ENCODE measurements at places on chromosomes 6 and 20.

- DNase-seq: no peak
Observed at GRCh38 chr6:44462797-44463727, 75.6 kb downstream of the CDC5L start.

- no peak for DNase-seq
Observed at GRCh38 chr6:227812-228338, 64.4 kb upstream of the DUSP22 start.

GRCh38 chr20:1293641-1294379 is 27.7 kb downstream of the SNPH start:
- DNase-seq: no peak

DNA sequence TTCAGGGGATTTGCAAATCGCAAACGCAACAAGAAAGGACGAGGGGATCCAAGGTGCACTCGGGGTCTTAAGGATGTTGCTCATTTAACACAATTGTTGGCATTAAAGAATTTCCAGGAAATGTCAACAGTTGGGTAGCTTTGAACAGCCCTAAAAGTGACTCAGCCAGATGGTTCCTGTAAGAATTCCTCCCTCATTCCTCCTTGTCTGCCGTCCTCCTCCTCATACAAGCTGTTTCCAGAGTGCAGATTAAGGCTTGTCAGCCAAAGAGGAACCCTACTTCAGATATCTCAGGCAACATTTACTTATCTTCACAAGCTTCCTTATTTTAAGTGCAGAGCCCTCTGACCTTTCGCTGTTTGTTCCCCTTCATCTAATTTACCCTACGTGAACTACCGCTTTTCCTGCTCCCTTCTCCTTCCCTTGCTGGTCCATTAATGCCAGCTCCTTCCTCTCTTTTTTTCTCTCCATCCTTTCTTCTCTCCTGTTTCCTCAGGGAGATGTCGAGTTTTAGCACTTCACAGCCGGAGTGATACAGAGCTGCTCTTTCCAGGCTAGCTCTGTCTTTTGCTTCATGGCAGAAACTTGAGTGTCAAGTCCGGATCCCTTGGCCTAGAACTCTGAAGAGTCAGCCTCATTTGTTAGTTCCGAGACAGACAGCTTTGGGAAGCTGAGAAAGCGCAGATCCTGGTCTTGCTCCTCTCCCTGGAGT is 26.1 kb upstream of the TBC1D7 start:
- no peak for DNase-seq

DNA sequence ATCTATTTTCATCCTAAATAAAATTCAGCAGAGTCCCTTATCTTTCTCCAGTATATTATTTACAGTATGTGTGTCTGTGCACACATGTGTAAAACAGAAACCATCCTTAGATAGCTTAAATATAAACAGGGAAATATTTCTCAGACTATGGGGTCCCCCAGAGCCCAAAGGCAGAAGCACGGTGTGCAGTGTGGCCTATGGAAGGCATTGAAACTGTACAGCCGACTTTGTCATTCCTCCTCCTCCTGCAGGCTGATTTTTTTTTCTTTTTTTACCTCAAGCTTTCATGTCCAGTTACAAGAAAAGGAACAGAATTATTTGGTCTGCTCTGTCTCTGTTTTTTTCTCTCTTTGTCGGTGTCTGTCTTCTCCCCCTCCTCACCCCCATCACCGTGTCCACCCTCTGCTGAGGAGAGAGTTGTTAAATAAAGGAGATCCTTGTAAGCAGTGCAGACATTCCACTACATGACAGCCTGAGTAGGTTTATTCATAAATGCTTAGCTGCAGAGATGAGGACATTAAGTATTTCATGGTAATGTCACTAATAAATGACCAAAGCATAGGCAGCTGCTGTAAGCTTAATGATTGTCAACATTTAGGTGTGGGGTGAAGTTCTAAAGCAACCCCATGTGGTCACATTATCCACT is 31.8 kb upstream of the SLC35D3 start:
- DNase-seq: no peak

- DNase-seq: no peak
Observed at GRCh38 chr6:52992980-52993920, 1.8 kb downstream of the GSTA4 start.

GRCh38 chr20:52313341-52313963 is 121.9 kb upstream of the ZFP64 start:
- no peak for DNase-seq

- DNase-seq: no peak
Observed at GRCh38 chr20:57122536-57123489, 143.6 kb downstream of the BMP7 start.

DNA sequence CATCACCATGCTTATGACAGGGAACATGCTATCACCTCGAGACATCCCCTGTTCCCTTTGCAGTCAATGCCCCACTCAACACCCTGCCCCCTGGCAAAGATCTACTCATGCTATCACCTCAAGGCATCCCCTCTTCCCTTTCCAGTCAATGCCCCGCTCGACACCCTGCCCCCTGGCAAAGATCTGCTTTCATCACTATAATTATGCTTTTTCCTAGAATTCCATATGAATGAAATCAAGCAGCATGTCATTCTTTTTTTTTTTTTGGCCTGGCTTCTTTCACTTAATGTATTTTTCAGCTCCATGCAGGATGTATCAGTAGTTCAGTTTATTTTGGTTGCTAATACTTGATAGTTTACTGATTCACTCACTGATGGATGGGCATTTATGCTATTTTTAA is 554.9 kb downstream of the CDH26 start:
- no peak for DNase-seq

DNA sequence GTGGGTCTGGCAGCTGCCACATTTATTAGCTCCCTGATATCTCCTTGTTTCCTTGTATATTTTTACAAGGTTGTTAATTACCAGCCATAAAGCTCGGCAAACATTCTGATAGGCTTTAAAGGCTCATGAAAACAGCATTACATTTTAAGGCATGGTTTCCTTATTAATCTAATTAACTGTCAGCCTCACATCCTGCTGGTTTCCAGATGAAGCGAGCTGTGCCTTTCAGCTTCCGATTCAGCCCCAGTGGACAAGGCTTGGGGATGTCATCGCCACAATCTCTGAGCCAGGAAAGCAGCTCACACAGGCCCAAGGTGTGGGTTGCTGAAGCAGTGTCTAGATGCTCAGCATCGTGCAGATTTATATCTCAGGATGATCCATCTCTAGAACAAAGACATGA is 66.0 kb upstream of the RALY start:
- no peak for DNase-seq

DNA sequence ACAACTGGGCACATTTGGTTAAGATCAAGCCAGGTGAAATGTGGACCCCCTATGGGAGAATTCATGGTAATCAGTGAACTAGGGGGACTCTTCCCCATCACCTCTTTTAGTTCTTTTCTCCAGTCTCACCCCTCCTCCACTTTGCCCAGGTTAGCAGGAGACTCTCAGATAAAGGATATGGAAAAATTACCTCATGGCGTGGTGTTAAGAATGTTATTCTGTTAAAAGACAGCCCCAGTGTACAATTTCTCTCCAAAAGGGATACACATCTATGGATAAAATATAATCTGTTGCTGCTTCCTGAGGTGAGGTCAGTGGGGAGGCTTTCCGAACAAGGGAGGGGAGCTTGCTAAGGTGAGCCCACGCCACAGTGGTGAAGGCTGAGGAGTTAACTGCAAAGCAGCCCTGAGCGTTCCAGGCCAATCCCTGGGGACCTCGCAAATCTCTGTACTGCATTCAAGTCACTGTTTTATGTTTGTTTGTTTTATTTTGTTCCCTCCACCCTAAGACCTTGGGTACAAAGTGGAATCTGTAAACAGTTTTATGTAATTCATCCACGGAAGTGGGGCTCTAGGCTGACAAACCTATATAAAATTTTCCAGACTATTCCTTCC is 52.0 kb downstream of the ADGRF1 start:
- no peak for DNase-seq

DNA sequence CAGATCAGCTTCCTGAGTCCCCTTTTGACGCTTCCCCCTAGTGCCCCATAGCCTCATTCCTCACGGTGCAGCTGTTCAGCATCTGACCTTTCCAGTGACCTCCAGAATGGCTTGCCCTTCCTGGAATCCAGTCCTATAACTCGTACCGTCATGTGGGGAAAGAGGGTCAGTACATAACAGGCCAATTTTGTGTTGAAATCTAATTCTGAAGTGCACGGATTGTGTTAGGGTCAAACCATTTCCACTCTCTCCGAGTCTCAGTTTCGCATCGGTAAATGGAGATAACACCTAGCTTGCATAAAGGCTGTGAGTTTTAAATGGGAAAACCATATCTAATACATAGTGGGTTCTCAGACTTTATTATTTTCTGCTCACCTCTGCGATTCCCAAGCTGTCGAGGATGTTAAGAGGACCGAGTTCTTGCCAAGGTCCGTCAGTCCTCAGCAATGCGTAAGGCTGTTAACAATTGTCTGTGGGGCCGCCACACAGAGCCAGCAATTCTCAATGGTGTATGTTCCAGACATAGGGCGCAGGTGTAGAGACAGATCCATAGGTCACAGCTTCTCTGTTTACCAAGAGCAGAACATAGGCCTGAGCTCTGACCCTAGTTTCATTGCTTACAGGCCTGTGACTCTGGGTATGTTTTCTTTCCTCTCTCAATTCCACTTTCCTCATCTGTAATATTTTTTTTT is 45.5 kb upstream of the CCR6 start:
- DNase-seq: no peak

DNA sequence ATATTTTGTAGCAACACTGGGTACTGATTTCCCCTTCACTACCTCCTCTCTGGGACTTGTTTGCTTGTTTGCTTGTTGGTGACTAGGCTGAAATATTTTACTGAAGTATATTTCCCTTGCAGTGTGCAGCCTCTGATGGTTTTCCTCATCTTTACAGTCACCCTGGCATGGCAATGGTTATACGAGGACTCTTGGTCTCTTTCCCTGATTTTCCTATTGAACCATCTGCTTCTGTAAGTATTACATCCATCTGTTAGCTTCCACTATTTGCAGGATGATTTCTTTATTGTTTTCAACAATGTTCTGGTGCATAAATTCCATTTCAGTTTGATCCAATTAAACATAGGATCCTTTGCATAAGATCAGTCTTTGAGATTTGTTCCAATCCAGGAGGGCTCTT is 465.1 kb downstream of the MEI4 start:
- no peak for DNase-seq

- no peak for DNase-seq
Observed at GRCh38 chr6:28725890-28726348, 197.9 kb downstream of the TRIM27 start.

- DNase-seq: no peak
Observed at GRCh38 chr20:58874469-58874868, 22.0 kb downstream of the GNAS start.

GRCh38 chr6:45132059-45132458 is 196.1 kb upstream of the RUNX2 start:
- no peak for DNase-seq

- no peak for DNase-seq
Observed at GRCh38 chr6:31125586-31126363, 5.5 kb upstream of the CDSN start.

- DNase-seq: no peak
Observed at GRCh38 chr6:137490006-137490905, 3.9 kb downstream of the OLIG3 start.

- no peak for DNase-seq
Observed at GRCh38 chr20:54221353-54221752, 13.5 kb downstream of the PFDN4 start.

DNA sequence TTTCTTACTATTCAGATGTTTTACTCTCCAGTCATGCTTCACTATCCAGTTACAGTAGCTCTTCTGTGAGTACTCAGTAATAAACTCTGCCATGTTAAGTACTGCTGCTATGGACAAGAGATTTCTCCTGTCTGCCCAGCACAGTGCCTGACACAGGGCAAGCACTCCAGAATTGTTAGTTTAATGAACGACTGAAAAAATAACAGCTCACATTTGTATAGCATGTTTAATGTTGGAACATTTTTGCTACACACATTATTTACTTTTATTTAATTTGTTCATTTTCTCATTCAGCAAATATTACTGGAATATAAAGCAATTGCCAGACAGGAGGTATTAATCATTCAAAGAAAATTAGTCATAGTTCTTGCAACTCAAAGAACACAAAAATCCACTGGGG is 142.6 kb upstream of the HMGN3 start:
- DNase-seq: no peak

- no peak for DNase-seq
Observed at GRCh38 chr6:122681705-122682104, 71.5 kb downstream of the PKIB start.

DNA sequence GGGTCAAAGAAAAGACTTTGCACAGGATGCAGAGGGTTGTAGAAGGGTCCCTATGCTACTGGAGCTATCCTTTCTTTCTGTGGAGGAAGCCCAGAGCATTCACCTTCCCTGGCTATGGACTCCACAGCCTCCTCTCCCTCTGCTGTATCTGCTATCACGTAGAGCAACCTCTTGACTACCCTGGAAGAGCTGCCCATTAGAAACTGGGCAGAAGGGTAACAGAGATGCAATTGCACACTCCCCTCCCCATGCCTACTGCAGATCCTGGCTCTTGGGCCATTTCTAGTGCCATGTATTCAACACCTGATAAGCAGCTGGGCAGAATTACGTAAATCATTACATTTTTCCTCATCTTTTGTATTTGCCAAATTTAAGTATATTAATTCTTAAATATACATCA is 3.1 kb downstream of the KLHL31 start:
- no peak for DNase-seq

DNA sequence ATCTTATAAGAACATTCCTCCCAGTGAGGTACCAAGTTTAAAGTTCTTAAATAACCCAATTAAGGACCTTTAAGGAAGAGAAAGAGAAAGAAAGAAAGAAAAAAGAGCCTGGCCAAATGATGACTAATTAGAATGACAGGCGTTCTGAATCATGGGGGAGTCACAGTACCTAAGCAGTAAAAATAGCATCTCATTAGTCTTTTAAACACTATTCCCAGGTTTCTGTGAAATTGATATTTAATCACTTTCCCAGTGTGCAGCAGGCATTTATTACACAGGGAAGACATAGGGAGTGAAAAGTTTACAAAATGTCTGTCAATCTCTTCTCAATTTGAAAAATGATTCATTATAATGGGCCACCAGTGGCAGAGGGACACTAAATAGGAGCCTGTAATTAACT is 251.4 kb upstream of the MANEA start:
- no peak for DNase-seq

All from prostate gland (tissue), 2 donors.